Cerebellar cortex (tissue), 1 donor: ENCODE measurements at places on chromosomes 4 and X.

DNA sequence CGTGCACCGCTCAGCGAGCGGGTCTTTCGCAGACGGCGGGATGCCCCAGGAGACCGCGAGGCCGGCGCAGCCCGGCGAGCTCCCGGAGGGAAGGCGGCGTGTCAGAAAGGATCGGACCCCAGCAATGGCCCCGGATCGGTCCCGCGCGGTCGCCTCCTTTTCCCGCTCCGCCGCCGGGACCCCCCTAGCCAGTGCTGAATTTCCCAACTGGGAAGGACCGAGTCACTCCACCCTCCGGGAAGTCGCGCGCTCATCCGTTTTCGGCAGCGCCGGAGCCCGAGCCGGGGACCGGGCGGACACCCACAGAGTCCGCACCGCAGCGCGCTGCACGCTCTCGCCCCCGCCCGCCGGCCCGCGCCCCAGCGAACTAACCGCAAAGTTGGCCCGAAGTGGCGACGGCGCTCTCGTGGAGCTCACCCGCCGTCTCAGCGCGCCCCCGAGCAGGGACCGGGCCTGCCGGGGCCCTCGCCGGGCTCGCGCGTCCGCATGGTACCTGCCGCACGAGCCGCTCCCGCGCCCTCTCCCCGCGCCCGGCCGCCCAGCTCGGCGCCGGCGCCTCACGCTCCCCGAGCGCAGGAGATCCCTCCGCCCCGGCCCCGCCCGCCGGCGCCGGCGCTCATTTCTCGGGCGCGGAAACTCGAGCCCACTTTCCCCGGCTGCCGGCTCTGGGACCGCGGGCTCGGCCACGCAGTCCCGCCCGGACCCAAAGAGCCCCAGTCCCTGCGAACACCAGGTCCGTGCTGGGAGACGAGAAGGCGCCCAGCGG, at the start of gene FAT1:
FAT1 (minus strand) TSS at position 565 of the 766 bp plus-strand sequence. CDS start 14,029 bp downstream, outside the sequence.
- peak; percentile 60 for DNase-seq

DNA sequence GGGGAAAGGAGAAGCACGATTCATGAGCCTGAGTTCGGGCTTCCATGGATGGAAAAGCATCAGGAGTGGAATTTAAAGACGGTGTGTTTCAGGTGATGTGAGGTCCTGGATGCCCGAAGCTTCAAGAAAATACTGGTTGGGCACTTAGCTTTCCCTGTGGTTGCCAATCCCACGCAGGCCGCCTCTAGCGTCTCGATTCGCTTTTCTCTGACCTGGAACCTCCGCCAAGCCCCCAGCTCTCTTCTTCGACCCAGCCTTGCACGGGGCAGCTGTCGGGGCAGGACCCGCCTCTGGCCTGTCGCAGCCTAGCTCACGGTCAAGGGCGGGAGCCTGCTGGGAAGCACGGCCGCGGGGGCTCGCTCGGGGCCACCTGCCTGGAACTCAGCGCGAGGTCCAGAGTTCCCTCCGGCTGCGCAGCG, 308 bp upstream of the TLR2 start:
- DNase-seq, result no peak

DNA sequence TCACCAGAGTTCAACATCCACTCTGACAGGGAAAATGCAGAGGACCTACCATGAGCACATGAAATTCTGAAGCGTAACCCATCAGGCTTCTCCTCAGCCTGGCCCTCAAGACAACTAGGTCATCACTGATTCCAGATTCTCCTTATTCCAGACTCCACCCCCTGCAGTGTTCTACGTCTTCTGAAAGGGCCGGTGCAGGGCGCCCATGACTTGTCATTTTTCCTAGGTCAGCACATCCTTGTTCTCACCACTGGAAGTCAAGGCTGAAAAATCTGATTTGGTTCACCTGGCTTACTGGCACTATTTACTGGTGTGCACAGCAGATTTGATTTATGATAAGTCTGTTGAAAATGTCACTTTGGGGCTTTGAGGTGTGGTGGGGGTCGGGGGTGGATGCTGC, 140.9 kb upstream of the KLF3 start:
- no peak for DNase-seq

GRCh38 chrX:96771486-96771885, 86.8 kb downstream of the DIAPH2 start:
- DNase-seq, result no peak

DNA sequence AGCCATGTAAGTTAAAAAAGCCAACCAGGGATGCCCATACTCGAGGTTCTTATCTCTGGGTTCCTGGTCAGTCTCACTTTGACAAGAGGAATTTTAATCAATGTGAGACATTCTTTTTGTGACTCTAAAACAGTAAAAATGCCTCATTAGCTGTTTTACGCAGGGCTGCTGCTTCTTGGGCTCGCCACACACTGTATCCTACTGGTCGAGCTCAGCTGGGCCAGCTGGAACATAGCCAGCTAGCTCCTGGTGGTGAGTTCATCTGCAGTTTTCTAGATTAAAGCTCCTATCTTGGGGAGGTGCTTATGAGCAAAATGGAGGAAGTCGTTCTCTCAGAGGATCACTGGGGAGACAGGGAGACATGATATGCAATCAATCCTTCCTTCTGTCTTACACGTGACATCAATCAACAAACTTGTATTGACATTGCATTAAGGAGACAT, 55.9 kb upstream of the LEF1 start:
- DNase-seq, result no peak

DNA sequence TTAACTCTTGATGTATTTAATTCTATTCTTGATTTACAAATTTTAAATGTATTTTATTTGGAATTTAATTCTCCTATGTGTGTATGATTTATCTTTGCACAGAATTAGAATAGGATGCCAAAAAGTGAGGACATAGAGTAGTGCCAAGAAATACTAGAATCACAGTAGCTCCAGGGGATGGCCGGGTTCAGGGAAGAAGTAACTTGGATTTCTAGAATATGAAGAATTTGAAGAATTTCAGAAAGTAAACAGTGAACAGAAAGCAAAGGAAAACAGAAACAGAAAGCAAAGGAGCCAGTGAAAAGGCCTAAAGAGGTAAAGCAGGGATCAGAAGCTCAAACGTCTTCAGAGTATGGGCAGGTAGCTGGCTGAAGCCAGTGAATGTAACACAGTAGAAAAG, 1187.6 kb downstream of the RPA4 start:
- no peak for DNase-seq

DNA sequence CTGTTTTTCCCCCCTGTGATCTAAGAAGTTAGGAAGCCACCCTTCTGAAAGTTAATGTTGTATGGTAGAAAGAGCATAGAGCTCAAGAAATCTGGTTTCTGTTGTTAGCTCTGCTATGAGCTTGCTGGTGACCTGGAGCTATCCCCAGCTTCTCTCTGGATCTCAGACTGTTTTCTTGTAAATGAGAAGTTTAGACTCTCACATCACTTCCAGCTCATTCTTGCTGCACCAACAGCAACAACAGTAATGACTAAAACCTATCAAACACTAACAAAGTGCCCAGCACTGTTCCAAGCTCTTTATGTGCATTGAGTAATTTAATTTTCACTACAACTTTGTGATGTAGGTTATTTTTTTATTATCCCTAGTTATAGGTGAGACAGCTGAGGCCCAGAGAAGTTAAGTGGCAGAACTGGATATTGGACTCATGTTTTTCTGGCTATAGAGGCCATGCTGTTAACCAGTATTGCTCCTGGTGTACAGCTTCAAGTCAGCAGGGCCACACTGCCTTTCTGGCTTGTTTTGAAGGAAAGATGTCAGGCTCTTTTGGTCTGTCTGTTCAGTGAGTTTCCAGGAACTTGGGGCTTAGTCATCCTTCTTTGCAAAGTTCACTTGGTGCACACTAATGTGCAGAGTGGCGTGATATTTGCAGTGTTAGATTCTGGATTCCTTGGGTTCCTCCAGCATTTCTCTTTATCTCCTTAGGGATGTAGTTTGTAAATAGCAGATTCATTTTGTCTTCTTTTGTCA, 27.8 kb upstream of the TMEM164 start:
- DNase-seq, result no peak

DNA sequence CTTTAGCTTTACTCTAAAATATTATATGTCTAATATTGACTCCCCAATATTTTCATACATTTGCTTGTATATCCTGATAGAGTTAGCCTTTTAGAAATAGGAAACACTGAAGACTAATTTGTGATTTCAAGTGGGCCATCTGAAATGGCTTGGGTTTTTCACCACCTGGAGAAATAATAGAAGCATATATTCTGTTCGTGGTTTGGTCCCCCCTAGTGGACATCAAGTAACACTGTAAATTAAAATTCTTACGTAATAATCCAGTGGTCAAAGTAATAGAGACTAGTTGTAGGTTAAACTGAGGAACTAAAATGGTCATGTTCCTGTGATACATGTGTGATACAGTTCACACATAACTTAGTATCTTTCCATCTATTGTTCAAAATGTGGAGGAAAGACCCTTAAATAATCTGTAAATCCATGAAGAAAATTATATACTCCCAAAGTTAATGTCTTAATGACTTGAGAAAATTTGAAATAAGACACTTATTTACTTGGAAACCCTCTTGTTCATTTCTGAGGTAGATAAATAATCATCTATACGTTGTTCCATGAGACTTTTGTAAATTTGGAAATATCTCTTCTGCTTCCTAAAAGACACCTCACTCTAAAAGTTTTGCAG, 79.8 kb upstream of the SMARCAD1 start:
- DNase-seq, result peak; percentile 18

- no peak for DNase-seq
These were observed 36.3 kb upstream of the PLAC8 start for GRCh38 chr4:83150653-83151330.

- no peak for DNase-seq
These were observed 112.7 kb downstream of the PPP4R3C start for GRCh38 chrX:27350476-27350875.

GRCh38 chr4:104616401-104616820, 121.7 kb upstream of the CXXC4 start:
- DNase-seq, result no peak

- no peak for DNase-seq
These were observed 63.3 kb upstream of the VCX start for GRCh38 chrX:7779644-7780043.

DNA sequence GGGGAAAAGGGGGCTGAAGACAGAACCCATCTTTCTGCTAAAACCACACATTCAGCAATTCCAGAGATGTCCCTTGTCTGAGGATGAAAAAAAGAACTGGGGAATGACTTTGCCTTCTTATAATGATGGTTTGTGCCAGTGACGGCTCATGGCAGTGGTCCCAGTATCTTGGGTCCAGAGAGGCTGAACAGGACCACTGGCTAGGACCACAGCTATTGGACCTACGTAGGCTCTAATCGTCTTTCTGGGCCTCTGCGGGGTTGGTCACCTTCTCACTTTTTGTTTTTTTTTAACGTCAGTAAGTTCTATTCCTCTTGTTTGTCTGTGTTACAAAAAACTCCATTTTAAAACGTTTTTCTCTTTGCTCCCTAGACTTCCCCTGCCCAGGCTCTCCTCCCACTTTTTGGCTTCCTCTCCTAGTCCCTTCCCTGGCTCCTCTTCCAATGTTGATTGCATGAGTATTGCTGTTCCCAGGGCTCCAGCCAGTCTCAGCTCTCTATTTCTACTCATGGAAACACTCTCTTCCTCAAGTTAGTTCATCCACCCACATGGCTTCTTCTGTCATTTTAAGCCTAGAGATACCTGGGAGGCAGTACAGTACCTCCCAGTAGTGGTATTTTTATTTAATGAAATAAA, 52.6 kb upstream of the STX18 start:
- DNase-seq, result no peak

DNA sequence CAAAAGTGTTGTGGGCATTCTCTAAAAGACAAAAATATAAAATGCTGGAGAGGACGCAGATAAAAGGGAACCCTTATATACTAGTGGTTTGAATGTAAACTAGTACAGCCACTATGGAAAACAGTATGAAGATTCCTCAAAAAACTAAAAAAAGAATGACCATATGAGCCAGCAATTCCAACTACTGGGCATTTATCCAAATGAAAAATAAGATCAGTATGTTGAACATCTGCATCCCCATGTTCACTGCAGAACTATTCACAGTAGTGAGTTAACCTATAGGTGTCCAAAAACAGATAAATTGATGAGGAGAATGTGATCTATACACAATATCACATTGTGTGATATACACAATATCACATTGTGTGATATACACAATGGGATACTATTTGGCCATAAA, 1615.3 kb downstream of the PCDH18 start:
- DNase-seq, result no peak

DNA sequence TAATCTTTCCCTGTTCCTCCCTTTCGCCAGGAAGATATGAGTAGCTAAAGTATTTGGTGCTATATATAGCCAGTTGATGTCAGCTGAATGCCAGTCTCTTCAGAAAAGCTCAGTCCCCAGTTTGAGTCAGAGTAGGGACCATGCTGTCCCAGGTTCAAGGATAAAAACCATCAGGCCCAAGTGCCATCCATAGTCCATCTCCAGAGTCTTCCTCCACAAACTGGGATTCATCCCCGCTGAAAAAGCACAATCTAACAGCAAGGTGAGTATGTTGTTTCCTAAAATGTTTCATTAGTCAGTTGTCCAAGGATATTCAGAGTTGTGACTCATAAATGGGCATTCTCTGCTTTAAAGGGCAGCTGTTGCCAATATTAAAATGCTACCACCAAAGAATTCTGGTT, at the start of gene MYOZ2:
MYOZ2 (plus strand) TSS at position 112 of the 401 bp plus-strand sequence. CDS start 694 bp downstream, outside the sequence.
- no peak for DNase-seq

DNA sequence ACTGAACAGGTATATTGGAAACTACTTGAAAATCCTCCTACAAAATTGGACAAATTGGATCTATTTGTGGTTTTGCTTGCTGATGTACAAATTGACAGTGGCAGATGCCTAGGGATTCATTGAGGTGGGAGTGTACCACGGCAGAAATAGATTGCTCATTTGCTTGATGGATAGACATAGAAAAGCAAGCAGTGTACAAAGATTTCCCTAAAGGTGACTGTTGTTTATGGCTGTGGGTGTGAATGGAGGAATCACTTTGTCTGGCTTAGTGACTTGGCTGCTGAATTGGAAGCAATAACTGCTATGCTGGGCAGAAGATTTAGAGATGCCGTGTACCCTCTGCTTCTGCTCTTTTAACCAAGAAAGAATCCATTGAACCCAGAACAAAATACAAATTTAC, 191.0 kb upstream of the GRID2 start:
- no peak for DNase-seq

GRCh38 chr4:6391186-6391851, 81.1 kb downstream of the PPP2R2C start:
- no peak for DNase-seq
